ENCODE measurements at places on chromosomes 7 and 10.

GRCh38 chr7:66426332-66426731 is 202.3 kb upstream of the KCTD7 start:
- no peak for DNase-seq

- DNase-seq = no peak
These were observed 61.4 kb upstream of the NFKB2 start for GRCh38 chr10:102334101-102334500.

DNA sequence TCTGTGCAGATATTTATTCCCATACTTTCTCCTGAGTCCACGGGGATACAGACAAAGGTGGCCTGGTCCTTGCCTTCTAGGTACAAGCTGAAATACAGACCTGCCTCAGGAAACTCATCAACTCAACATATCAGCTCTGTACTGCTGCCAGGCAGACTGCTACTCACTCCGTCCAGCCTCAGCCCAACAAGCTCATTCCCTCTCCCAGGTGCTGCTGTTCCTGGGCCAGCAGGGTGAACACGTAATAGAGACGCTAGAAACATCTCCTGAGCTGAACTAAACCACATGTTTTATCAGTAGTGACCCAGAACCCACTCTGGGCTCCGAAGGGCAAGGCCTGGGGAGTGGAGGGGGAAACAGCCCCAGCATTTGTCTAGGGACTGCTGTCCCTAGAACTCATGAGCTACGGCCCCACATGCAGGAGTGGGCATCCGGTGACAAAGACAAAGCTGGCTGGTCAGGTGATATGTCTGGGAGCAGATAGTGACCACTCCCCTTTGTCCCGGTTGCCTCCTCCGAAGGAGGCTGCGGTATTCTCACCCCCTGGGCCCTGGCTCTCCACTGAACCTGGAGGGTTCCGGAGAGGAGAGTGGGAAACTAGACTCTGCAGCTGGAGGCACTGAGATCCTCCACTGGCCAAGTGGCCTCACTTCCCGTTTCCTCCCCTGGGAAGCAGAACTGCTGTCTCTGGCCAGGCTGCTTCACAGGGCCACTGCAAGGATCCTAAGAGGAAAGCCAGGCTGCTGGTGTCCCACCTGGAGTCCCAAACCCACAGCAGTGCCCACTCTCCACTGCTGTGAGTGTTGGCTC is 116.1 kb downstream of the FAM53B start:
- DNase-seq = no peak

GRCh38 chr7:98360221-98361130 is 40.4 kb downstream of the BAIAP2L1 start:
- no peak for DNase-seq

DNA sequence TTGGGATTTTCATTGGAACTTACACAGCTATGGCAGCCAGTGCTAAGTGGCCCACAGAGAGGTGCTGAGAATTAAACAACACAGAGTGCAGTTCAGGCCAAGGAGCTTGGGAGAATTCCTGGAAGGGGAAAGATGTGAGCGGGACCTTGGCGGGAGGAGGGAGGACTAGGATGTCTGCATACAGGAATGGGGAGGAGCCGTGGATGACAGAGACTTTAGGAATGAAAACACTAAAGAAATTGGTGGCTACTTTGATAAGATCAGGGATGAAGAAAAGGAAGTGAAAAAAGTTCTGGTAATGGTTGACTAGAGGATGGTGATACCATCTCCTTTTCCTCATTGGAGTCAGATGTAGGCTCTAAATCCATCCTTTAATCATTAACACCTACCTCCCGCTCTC is 234.2 kb upstream of the FZD8 start:
- no peak for DNase-seq

DNA sequence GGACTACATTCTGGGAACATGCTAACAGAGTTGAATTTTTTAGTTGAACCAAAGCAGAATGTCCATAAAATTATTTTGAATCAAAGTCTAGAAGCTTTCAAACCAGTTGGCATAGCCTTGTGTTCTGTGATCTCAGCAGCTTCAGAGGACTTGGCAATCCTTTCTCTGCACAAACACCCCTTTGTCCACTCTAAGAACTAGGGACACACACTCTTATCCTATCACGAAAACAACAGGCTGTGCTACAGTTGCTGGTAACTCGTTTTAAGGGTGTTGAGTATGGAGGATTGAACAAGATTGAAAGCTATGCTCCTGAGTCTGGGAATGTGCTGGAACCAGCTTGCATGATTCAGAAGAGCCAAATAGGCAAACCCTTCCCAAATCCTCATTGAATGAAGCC is 76.4 kb upstream of the PRSS58 start:
- DNase-seq = no peak

DNA sequence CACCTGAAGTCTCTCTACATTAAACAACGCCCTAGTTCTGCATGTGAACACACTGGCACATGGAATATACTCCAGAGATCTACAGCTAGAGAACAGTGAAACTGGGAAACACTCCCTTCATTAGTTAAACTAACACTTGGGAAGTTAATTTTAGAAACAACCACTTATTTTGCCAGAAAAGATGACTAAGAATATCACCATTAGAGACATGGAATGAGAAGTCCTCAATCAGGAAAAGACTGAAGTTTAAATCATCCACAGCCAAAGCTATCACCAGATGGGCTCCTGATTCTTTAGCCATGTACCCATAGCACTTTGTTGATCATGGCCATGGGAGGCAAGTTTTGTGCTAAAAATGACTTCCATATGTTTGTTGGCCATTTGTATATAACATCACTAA is 719.5 kb downstream of the KCNMA1 start:
- DNase-seq = no peak

Measured in CD4-positive, alpha-beta T cell (primary cell).